Tongue (tissue), 3 donors: ENCODE measurements at places on chromosomes 3 and 15. TPM values are rescaled to one million over a fixed set of nuclear protein-coding genes. Genes with fewer than 3 reads are reported as not detected.

ARL6IP5 gene
- total RNA-seq = 115 TPM

BFSP2 gene
- not detected for total RNA-seq

SLC28A1 gene
- total RNA-seq = not detected

CCDC54 gene
- not detected for total RNA-seq

GCSAM gene
- 0.41 TPM for total RNA-seq

CYP8B1 gene
- not detected for total RNA-seq

USP13 gene
- 51.9 TPM for total RNA-seq

SLC27A2 gene
- 0.31 TPM for total RNA-seq

ZNF860 gene
- 1.9 TPM for total RNA-seq

GDPGP1 gene
- total RNA-seq = 5.6 TPM

CD276 gene
- 85.4 TPM for total RNA-seq

ANO10 gene
- total RNA-seq = 28.9 TPM

TUBGCP4 gene
- 13.2 TPM for total RNA-seq

SLC38A3 gene
- total RNA-seq = 1.2 TPM

REC114 gene
- total RNA-seq = not detected

STRIT1 gene
- total RNA-seq = 3.9 TPM

ZNF660 gene
- total RNA-seq = 3.4 TPM

B3GALNT1 gene
- total RNA-seq = 27.5 TPM

CHST2 gene
- total RNA-seq = 15.0 TPM

MYLK gene
- total RNA-seq = 52.5 TPM

GOLGA6A gene
- not detected for total RNA-seq
